ENCODE measurements at places on chromosomes 2 and 18. TPM values are rescaled to one million over a fixed set of nuclear protein-coding genes. Genes with fewer than 3 reads are reported as not detected.

DNA sequence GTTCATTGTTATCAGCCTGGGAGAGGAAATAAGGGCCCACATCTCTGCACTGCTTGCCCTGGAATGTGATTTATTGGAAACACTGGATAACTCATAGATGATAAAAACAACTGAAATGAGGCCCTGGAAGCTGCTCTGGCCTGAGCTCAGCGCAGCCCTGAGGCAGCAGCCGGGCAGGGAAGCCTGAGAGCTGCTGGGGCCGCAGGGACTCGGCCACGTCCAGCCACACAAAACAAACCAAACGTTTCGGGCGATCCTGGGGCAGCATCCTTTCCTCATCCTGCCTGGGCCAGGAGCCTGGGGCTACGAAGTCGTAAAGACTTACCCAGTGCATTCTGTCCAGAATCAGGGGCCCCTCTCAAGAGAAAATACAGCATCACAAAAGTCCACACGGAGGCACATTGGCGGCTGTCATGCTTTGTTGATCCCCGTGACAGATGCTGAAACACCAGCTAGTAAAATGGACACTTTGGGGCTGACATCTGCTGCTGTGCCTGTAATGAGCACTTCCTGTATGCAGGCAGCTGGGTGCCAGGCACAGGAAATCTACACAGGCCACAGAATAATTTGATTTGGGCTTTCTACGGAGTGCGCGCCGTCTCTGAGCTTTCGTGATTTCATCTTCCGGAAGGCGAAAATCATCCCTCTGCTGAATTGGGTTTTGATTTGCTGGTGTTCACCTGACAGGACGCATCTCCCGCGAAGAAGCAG, 250.6 kb downstream of the EIPR1 start:
- DNase-seq, result no peak

The CDK15 gene
- not detected for polyA plus RNA-seq

GRCh38 chr2:74137651-74138599, 9.8 kb downstream of the BOLA3 start:
- no peak for DNase-seq

GRCh38 chr2:102768892-102769291, 7.1 kb downstream of the TMEM182 start:
- DNase-seq, result no peak

The RESP18 gene
- not detected for polyA plus RNA-seq

The SERPINB3 gene
- not detected for polyA plus RNA-seq

- DNase-seq, result peak; percentile 18
Measured at GRCh38 chr2:65227020-65227455, 593 bp upstream of the ACTR2 start.

The TCF4 gene
- polyA plus RNA-seq, result not detected

The ALK gene
- polyA plus RNA-seq, result not detected

The RGPD6 gene
- polyA plus RNA-seq, result 8.6 TPM

DNA sequence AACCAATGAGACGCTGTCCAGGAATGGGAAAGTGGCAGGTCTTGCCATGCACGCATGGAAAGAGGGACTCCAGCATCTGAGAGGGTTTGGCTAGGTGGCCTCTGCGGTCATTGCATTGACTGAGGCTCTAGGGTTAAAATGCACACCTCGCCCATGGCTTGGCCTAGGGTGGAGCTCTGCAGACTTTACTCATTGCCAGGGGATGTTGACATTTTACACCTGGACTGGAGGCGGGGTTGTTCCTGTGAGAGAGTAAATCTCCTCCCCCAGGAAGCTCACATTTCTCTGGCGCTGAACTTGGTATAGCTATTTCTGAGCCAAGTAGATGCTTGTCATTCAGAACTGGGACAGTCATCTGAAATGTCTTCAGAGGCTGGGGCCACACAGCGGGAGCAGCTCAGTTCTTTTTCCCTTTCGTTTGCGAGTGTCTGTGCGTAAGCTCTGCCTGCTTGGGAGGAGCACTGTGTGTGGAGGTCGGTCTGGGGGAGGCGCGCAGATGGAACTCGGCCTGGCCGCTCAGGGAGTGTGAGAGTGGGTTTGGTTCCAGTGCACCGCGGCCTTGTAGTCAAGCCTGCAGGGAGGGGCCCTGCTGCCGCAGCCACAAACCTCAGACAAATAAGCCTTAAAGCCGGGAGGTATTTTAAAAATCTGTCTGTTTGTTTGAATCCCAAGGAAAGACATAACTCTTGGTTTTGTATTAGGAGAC, 76.5 kb downstream of the LPIN1 start:
- DNase-seq, result peak; percentile 85

DNA sequence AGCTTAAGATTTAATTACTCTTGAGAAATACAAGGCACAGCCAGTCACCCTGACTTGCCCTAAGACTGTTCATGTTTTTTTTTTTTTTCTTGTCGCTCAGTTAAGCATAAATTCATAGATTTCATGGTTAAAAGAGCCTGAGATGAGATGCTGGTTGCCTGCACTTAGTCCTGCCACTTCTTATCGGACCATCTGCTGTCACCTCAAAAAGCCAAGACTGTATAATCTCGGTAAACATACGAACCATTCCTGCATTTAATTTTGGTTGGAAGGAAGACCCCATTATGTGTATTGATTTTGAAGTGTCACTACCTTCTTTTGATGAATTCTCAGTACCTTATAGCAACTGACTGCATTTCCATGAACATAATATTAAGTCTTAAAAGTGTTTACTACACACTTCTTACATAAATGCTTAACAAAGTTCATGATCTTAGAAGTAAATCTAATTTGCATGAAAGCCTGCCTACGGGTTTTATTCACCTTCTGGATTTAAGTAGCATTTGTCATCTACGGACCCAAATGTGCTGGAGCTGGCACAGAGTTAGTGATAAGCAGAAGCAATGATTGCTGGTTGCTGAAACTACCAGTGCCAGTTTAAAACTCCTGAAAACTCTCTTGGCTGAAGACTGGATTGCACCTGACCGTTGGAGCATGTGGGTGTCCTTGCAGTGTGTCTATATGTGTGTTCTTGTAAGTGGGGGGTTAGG, 843.4 kb downstream of the TMEM182 start:
- DNase-seq, result no peak

The ADAM23 gene
- not detected for polyA plus RNA-seq

DNA sequence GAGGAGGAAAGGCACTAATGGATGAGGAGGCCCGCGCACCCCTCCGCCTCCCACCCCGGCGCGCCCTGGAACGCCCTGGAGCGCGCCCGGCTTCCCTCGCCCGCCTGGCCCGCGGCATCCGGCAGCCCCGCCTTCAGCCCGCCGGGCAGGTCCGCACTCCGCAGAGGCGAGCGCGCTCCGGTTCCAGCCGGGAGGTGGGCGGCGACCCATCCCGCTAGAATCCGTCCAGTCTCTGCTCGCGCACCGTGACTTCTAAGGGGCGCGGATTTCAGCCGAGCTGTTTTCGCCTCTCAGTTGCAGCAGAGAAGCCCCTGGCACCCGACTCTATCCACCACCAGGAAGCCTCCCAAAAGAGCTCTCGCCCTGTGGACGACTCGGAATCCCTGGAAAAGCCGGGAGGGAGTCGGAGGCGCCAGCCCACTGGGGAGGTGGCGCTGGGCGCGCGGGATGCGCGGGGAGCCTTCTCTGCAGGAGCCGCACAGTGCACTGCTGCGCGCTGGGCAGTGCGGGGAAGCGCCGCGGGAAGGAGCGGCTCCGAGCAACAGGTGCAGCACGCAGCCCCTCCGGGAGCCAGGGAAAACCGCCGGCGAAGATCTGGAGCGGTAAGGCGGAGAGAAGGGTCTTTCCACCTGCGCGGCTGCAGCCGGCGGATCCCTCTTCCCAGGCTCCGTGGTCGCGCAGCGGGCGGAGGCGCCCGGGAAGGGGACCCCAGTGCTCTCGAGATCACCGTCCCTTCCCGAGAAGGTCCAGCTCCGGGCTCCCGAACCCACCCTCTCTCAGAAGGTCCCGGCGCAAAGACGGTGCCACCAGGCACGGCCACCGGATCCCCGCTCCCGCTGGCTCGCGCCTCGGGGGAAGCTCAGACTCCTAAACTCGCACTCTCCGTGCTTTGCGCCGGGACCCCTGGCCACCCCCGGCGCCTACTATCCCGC, at the start of gene GALR1:
TSS of gene GALR1 (plus strand) at position 280 of the 932 bp plus-strand sequence. CDS start 701 bp downstream, outside the sequence.
- DNase-seq, result no peak

- no peak for DNase-seq
Measured at GRCh38 chr2:26178746-26179436, 6.0 kb downstream of the GAREM2 start.

GRCh38 chr18:36675076-36675475, 153.7 kb downstream of the TPGS2 start:
- DNase-seq, result no peak

The NGEF gene
- polyA plus RNA-seq, result 36.9 TPM

Measured in HepG2 (cell line).